ENCODE measurements at places on chromosomes 6 and 20. TPM values are rescaled to one million over a fixed set of nuclear protein-coding genes. Genes with fewer than 3 reads are reported as not detected.

GRCh38 chr20:23419995-23420901 lies 1.0 kb downstream of the NAPB start:
- peak; percentile 53 for DNase-seq

- DNase-seq = peak; percentile 89
Measured at GRCh38 chr6:27553123-27553904, 80.4 kb upstream of the ZNF184 start.

NR2E1 gene
- total RNA-seq = not detected

FAM162B gene
- 0.81 TPM for total RNA-seq

DNA sequence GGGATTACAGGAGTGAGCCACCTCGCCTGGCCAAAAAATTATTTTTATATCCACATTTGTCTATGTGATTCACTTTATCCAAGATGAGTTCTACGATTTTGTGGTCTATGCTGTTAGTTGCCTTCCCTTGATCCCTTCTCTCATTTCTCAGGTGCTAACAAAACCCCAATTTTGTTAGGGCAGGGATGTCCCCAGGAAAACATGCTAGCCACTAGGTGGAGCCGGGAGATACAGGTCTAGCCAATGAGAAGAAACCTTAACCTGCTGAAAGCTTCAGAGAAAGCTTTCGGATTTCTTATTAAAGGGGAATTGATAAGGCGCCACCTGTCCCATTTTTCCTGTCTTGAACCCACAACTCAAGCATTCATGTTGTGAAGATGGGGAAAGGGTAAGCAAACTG lies 167.4 kb upstream of the OLIG3 start:
- DNase-seq = peak; percentile 16

TEAD3 gene
- total RNA-seq = 17.0 TPM

GRCh38 chr6:110185879-110186278 lies 5.7 kb downstream of the CDC40 start:
- DNase-seq = no peak

DNA sequence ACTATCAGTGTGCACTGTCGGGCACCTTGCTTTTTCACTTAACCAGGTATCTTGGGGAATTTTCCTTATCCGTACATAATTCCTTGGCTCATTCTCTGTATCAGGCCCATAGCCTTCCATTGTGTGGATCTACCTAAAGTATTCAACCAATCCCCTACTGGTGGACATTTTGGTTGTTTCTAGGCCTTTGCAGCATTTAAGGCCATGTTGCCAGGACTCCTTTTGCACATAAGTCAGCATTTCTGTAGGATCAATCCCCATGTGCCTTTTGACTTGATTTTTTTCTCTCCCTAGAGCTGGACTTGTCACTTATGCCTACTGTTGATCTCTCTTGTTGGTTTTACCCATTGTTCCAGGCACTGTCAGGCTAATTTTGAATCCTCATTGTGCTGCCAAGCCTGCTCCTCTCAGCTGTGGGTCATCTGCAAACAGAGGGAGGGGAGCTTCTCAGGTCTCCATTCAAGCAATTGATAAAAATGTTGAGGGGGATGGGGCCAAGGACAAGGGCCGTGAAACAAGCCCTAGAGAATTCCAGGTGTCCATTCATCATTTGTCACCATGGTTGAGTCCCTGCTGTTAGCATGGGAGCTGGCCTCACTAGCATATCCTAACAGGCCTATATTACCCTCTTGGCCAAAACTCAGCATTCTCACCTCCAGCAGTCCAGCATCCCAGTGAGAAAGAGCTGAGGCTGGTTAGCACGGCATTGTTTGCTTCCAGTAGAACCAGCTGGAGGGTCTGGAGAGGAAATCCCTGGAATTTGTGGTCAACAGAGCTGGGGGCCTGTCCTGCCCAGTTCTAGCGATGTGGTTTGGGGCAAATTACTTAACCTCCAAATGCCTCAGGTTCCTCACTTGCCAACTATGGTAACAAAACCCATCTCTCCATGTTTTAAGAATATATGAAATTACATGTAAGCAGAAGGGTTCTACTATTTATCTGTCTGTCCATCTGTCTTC lies 178.4 kb downstream of the MRPL14 start:
- DNase-seq = no peak

- DNase-seq = no peak
Measured at GRCh38 chr6:105001906-105002305, 45.0 kb downstream of the LIN28B start.

GRCh38 chr6:44622956-44623355 lies 235.4 kb downstream of the CDC5L start:
- no peak for DNase-seq

- DNase-seq = peak; percentile 11
Measured at GRCh38 chr6:99943846-99944245, 50.2 kb downstream of the MCHR2 start.

- DNase-seq = no peak
Measured at GRCh38 chr6:167238146-167238693, 52.9 kb upstream of the UNC93A start.

Measured in A673 (cell line).